ENCODE measurements at places on chromosomes 13 and 19. TPM values are rescaled to one million over a fixed set of nuclear protein-coding genes. Genes with fewer than 3 reads are reported as not detected.

- H3K27me3 ChIP-seq: no peaks in the 10 kb centered on the region
- no peak for DNase-seq
- H3K27ac ChIP-seq: no peak overlapping the region
Observed at GRCh38 chr13:79703772-79704171, 222.8 kb downstream of the NDFIP2 start.

DNA sequence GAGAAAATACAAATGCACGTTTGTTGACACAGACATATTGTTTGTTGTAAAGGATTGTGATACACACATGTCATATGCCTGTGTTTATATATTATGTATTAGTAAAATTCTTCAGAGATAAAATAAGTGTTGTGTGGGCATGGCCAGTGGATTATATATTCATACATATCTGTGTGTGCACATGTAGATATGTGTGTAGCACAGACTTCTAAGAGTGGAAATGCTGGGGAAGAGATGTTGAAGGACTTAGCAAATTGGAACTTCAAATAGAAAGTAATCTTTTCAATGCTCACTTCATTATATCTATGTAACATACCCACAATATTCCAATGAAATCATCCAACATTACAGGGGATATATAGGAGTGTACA, 413.2 kb downstream of the LMO7 start:
- no peak for DNase-seq
- H3K4me1 ChIP-seq: no peaks in the 10 kb centered on the region
- H3K27ac ChIP-seq: no peak overlapping the region
- no peaks in the 10 kb centered on the region for H3K27me3 ChIP-seq

- H3K4me1 ChIP-seq: no peaks in the 10 kb centered on the region
- H3K27me3 ChIP-seq: no peaks in the 10 kb centered on the region
- no peak for DNase-seq
- no peak overlapping the region for H3K27ac ChIP-seq
- no peak overlapping the region for H3K4me3 ChIP-seq
Observed at GRCh38 chr19:31578326-31578725, 229.1 kb upstream of the TSHZ3 start.

GRCh38 chr19:13872695-13873389, 4.1 kb upstream of the NANOS3 start:
- no peaks in the 10 kb centered on the region for H3K4me1 ChIP-seq
- no peak overlapping the region for H3K4me3 ChIP-seq
- H3K36me3 ChIP-seq: no peaks in the 10 kb centered on the region
- no peaks in the 10 kb centered on the region for H3K27me3 ChIP-seq

GRCh38 chr13:96093296-96094006, 3.5 kb downstream of the HS6ST3 start:
- no peak for DNase-seq
- peaks cover 12% of the 10 kb centered on the region for H3K27me3 ChIP-seq
- H3K4me1 ChIP-seq: peaks cover 6% of the 10 kb centered on the region
- H3K4me3 ChIP-seq: no peak overlapping the region
- no peaks in the 10 kb centered on the region for H3K36me3 ChIP-seq

DNA sequence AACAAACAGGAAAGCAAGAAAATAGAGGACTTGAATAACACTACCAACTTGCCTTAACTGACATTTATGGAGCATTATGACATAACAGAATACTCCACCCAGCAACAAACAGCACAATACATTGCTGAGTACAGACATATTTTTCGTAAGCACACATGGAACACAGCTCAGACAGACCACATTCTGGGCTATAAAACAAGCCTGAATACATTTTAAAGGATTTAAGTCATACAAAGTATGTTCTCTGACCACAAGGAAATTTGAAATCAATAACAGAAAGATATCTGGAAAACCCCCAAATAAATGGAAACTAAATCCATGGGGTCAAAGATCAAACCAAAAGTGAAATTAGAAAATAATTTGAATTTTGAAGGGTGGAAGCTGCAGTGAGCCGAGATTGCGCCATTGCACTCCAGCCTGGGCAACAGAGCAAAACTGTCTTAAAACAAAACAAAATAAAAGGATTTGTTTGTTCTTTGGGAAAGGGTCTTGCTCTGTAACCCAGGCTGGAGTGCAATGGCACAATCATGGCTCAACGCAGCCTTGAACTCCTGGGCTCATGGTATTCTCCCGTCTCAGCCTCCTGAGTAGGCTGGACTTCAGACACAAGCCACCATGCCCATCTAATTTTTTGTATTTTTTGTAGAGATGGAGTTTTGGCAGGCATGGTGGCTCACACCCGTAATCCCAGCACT, 5.6 kb downstream of the ZDHHC20 start:
- no peak for DNase-seq
- peaks cover 7% of the 10 kb centered on the region for H3K4me1 ChIP-seq
- no peaks in the 10 kb centered on the region for H3K36me3 ChIP-seq
- H3K4me3 ChIP-seq: no peak overlapping the region

DNA sequence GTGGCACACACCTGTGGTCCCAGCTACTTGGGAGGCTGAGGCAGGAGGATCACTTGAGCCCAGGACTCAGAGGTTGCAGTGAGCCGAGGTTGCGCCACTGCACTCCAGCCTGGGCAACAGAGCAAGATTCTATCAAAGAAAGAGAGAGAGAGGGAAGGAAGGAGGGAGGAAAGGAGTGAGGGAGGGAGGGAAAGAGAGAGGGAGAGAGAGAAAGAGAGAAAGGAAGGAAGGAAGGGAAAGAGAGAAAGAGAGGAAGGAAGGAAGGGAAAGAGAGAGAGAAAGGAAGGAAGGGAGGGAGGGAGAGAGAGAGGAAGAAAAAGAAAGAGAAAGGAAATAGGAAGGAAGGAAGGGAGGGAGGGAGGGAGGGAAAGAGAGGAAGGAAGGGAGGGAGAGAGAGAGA, 12.4 kb downstream of the NRTN start:
- DNase-seq: no peak
- H3K36me3 ChIP-seq: no peaks in the 10 kb centered on the region
- no peak overlapping the region for H3K27ac ChIP-seq
- H3K4me1 ChIP-seq: no peaks in the 10 kb centered on the region

KLK12 gene
- total RNA-seq: not detected

Measured in kidney (tissue), 22 donors.